ENCODE measurements at places on chromosomes 12 and 14. TPM values are rescaled to one million over a fixed set of nuclear protein-coding genes. Genes with fewer than 3 reads are reported as not detected.

GRCh38 chr14:30656190-30656632, 34.1 kb downstream of the SCFD1 start:
- peak; percentile 21 for DNase-seq

The NDRG2 gene
- 301 TPM for total RNA-seq

The AKAP3 gene
- 3.9 TPM for total RNA-seq

The SMAGP gene
- total RNA-seq, result 3.3 TPM

DNA sequence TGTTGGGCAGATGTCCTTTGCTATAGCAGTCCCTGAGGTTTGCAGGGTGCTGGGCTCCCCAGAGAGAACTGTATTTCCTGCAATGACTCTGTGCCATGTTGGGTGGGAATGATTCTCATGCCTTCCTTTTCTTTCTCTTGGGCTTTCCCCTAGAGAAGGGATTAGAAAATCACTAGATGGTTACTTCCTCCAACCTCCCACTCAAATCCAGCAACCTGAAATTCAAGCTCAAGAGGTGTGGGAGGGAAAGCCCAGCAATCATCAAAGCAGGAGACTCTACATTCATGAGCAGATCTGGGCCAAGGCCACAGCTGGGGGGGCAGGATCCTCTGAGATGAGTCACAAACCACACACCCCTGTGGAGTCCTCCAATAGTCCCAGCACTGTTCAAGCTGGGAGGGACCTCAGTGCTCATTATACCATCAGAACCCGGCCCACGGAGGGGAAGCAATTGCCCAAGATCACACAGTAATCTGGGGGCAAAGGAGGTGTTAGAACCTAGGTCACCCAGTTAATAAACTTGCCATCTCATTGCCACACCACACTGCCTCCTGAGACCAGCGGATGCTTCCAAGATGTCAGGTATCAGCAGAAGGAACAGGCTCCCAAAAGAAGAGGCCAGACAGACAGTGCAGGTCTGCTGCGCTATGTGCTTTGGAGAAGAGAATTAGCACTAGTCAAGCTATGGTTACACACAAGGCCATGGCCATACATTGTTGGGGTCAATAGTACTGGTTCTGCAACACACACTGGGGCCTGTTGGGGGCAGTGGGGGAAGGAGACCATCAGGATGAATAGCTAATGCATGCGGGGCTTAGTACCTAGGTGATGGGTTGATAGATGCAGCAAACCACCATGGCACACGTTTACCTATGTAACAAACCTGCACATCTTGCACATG, 65.7 kb downstream of the TTC9 start:
- no peak for DNase-seq

GRCh38 chr12:42640391-42640790, 50.8 kb upstream of the PRICKLE1 start:
- no peak for DNase-seq

DNA sequence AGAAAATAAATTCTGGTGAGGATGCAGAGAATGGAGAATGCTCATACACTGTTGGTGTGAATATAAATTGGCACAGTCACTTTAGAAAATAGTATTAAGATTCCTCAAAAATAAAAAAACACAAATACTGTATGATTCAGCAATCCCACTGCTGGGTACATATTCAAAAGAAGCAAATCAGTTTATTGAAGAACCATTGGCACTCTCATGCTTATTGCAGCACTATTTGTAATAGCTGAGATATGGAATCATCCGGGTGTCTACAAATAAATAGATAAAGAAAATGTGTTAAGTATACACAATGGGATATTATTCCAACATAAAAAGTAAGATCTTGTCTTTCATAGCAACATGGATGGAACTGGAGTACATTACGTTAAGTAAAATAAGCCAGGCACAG, 579.4 kb upstream of the SEL1L start:
- DNase-seq, result no peak

The TEDC1 gene
- 12.4 TPM for total RNA-seq

- DNase-seq, result no peak
Measured at GRCh38 chr12:4240981-4241380, 32.6 kb upstream of the CCND2 start.

GRCh38 chr14:94009767-94010166, 12.7 kb downstream of the CCDC197 start:
- no peak for DNase-seq

The PTPRB gene
- 34.7 TPM for total RNA-seq

DNA sequence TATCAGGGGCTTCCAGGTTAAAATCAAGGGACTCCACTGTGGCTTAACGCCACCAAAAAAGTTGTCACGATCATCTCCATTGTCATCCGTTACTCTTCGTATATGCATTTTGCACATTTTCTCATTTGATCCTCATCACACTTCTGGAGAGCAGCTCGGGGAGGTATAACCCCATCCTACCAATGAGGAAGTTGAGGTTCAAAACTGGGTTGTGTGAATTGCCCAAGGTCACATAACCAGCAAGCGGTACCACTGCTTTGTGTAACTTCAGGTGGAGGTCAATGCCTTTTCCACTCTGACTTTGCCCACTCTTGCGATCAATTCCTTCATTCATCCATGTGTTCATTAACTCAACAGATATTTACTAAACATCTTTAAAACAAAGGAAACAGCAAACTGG, 71.1 kb upstream of the CCND2 start:
- DNase-seq, result no peak

GRCh38 chr12:16796168-16796567, 190.2 kb upstream of the LMO3 start:
- DNase-seq, result no peak

GRCh38 chr12:93750056-93750455, 72.9 kb downstream of the CRADD start:
- DNase-seq, result no peak

- DNase-seq, result no peak
Measured at GRCh38 chr14:96956464-96957239, 159.5 kb downstream of the VRK1 start.

DNA sequence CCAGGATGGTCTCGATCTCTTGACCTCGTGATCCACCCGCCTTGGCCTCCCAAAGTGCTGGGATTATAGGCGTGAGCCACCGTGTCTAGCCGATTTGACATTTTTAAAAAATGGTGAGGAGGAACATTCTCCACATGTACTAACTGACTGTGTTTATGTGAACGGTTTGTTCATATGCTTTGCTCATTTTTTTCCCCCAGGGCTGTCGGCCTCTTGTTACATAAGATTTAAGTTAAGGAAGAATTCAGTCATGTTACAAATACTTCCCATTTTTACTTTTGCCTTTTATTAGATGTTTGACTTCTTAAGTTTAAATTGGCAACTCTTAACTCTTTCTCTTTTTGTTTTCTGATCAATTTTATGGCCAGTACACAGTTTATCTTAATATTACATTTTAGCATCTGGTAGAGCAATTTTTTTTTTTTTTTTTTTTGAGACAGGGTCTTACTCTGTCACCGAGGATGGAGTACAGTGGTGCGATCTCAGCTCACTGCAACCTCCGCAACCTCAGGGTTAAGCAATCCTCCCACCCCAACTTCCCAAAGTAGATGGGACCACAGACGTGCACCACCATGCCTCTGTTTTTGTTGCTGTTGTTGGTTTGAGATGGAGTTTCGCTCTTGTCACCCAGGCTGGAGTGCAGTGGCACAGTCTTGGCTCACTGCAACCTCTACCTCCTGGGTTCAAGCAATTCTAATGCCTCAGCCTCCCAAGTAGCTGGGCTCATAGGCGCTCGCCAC, 9.6 kb downstream of the GNS start:
- DNase-seq, result peak; percentile 30

The OLR1 gene
- 0.81 TPM for total RNA-seq

DNA sequence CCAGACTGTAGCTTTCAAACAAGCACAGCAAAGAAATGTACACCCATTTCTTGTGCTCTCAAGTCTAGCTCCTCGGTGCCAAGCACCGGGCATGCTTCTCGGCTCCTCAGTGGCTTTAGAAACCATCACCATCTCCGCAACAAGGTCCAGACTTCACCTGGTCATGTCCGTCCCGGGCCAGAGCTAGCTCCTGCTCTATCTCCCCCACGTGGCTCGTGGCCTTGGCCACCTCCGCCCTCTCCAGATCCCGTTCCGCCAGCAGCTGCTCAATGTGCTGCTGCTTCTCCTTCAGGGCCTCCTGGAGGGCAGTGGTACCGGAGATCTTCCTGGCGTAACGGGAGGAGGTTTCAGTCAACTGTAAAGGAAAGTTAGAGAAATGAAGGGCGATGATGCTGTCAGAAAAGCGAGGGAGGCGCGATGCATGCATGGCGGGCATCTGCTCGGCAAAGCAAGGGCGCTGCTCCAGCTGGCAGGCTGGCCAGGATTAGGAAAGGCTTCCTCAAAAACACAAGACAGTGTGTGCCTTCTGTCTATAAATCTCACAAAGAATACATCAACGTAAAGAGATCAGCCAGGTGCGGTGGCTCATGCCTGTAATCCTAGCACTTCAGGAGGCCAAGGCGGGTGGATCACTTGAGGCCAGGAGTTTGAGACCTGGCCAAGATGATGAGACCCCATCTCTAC, 67.4 kb downstream of the CLIP1 start:
- DNase-seq, result no peak

The CELA1 gene
- total RNA-seq, result not detected

The SCYL2 gene
- 23.7 TPM for total RNA-seq

DNA sequence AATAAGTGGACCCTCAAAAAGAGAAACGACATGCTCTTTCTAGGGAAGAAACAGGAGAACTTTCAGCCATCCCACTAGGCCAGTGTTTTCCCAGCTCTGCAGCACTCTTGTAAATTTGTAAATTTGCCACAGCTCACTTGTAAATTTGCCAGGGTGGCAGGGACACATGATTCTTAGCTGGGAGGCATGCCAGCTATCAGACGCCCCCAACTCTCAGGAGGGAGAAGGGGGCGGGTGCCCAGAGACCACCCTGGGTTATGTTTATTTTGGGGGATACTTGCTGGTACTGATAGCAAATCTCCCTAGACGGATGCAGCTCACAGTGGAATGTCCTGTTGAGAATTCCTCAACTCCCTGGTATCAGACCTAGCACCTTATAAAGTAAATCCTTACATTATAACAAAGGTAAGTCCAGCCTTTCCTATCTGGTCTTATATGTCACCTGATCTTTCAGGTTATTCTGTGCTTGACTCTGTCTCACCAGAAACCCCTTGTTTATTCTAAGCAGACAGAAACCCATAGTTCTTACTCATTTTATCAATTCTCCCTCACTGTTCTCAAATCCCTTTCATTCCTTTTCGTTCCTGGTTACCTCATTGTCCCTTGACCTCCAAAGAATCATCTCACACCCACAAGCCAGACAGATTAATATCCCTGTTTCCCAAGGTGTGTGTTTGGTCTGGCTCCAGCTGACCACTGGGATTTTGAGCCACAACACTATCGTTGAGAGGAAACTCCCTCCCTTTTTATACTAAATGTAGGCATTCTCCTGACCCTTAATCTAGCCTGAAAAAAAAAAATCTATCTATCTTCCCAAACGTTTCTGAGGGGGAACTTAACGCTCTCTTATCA, 69.3 kb upstream of the HMGA2 start:
- DNase-seq, result no peak

DNA sequence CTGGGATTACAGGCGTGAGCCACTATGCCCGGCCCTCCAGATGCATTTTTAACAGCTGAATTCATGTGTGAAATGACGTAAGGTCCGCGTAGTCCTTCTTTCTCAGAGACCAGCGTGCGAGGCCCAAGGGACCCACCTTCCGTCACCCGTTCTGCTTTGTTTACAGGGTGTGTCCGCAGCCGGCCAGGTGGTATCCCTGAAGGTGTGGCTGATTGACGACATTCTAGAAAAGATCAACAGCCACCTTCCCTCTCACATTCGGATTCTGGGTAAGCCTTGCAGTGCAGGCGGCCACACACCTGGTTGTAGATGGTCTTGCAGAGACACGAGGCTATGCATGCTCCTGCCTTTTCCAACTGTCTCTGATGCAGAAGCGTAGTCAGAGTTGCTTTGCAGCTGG, 9.9 kb downstream of the PUS1 start:
- peak; percentile 5 for DNase-seq

DNA sequence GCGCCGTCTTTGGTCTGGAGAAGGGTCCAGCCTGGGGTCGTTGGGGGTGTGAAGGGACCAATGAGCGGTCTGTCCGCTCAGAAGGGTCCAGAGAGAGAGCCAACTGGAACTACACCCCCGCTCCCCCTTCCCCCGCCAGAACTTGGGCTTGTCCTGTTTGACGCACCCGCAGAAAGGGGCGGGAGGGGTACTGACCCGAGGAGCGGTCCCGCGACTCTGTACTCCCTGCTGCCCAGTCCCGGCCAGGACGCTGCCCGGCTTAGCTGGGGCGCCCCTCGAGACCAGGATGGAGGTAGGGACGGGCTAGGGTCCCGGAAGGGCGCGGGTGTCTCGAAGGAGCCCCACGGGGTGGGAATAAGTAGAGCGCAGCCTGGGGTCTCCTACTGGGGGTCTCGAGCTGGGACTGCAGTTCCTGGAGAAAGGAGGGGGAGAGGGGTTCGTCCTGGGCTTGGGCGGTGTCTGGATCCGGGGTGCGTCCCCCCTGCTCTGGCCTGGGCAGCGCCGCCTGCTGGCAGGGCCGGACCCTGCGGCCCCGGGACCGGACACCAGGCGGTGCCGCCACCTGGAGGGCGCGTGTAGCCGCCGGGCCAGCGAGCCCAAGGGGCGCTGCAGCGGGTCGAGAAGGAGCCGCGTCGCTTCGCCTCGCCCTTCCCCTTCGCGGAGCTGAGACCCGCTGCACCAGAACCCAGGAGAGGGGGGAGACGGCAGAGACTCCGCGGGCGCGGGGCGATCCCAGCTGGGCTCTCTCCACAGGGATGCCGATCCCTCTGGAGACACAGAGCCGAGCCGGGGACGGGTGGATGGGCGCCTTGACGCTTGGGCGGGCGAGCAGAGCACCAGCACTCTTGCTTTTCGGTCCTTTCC, 3.8 kb upstream of the CACNB3 start:
- peak; percentile 94 for DNase-seq

DNA sequence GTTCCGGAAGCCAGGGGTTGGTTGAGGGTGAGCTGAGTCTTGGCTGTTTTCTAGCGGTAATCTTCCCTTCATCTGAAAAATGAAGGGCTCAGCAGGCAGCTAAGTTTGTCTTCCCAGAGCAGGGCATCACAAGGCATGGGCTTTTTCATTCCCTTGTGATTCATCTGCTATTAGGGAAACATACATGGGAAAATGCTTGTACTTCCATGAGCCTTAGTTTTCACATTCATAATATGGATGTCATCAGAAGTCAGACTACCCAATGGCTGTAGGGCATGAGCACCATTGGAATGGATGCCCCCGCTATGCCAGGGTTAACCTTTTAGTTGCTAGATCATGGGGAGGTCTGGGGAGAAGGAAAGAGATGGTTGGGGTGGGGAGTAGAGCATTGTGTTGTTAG, 18.7 kb downstream of the HELB start:
- no peak for DNase-seq

GRCh38 chr14:65167072-65167645, 64.8 kb upstream of the MAX start:
- no peak for DNase-seq

- no peak for DNase-seq
Measured at GRCh38 chr14:61774861-61775260, 12.6 kb downstream of the SNAPC1 start.

- DNase-seq, result no peak
Measured at GRCh38 chr12:112000820-112001219, 12.1 kb downstream of the TMEM116 start.

GRCh38 chr12:103431387-103431786, 64.4 kb downstream of the C12orf42 start:
- no peak for DNase-seq

The B4GALNT3 gene
- total RNA-seq, result 42.1 TPM

- no peak for DNase-seq
Measured at GRCh38 chr14:76862546-76863282, 36.5 kb downstream of the LRRC74A start.
